ENCODE measurements at places on chromosomes 2 and 18.

DNA sequence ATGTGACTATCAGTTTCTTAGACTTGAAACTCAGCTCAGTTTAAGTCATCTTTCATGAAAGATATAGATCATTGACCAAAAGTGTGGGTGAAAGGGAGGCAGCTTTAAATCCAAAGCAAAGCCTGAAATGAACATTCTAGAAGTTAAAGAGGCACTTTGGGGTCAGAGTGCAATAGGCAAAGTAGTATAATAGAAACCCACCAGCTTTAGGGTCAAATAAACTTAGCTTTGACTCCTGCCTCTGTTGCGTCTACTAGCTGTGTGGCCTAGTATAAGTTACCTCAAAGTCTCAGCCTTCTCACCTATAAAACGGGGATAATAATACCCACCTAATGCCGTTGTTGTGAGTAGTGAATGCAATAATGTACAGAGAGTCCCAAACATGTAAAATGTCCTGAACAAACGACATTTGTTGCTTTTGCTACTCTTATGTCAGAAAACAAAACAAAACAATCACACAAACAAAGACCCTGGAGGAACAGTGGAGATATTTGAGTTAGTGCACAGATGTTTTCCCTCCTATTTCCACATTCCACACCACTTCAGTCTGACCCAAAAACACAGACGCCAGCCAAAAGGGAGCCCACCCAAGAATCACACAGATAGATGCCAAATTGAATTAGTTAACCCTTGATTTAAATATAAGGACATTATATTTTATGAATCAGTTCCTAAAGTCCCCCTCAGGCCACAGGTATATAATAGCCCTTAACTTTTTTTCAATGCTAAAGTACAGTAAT lies 657.0 kb downstream of the ARHGAP15 start:
- DNase-seq = no peak

DNA sequence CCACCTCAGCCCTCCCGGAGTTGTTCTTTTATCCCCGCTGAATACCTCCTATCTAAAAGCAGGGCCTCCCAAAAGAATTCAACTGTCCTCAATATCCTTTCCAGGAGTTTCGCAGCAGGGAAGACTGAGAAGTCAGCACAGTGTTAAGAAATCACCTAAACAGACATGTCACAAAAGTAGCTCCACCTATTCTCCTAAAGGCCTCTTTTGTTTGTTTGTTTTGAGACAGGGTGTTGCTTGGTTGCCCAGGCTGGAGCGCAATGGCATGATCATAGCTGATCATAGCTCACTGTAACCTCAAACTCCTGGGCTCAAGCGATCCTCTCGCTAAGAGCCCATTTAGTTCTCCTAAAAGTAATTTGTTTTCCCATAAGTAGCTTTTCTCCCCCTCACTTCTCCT lies 53.8 kb downstream of the TEX44 start:
- DNase-seq = no peak

- no peak for DNase-seq
Observed at GRCh38 chr18:49886891-49887764, 73.8 kb upstream of the ACAA2 start.

DNA sequence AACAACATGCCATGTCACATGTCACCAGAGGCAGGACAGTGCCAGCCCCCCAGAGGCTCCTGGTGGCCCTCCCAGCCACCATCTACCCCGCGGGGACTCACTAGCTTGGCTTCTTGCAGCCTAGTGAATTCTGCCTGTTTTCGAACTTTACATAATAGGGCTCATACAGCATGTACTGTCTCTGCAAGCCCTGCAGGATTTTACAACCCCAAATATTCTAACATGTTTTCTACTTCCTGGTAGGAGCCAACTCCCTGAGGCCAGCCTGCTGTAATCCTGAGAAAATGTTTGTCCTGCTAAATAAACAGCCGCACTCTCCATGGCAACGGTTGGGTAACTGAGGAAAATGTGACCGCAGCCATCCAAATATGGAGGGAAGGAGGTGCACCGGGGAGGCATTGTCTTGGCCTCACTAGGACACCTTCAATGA lies 2.7 kb downstream of the PER2 start:
- DNase-seq = no peak

GRCh38 chr2:85705680-85706039 lies 11.5 kb downstream of the GNLY start:
- DNase-seq = no peak

DNA sequence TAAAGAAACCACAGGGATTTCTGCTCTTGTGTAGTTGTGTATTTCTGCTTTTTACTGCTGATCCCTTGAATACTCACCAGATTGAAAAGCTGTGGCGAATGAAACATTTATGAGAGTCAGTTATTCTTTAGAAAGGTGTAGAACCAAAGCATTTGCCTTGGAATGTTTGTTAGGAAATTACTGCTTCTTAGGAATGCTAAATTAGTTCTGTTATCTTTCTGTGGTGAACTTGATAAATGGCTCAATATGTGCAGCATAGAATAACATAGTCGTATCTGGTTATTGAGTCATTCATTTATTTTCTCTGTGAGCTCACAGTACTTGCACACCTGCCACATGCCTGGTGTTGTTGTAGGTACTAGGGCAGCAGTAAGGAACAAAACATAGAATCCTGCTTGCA lies 57.0 kb upstream of the FAM237A start:
- DNase-seq = no peak

GRCh38 chr18:31203096-31203793 lies 40.6 kb upstream of the DSC1 start:
- no peak for DNase-seq

GRCh38 chr2:197292619-197293018 lies 18.0 kb downstream of the ANKRD44 start:
- no peak for DNase-seq

DNA sequence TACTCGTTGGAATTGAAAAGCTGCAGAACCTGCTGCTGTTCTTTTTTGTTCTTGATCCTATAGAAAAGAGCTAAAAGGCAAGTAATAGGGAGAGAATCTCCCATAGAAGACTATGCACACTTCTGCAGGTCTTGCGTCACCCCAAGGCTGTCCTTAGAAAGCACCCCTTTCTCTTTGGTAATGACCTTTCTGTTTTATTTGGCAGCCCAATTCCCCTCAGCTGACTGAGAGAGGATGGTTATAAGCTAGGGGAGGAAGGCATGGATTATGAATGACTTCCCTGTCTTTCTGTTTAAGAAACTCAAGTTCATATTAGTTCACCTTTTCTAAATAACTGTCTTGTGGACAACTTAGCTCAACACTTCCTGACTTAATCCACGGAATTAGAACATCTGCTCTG lies 122.9 kb downstream of the TXNL1 start:
- no peak for DNase-seq

GRCh38 chr18:48531082-48531403 lies 7.8 kb upstream of the CTIF start:
- no peak for DNase-seq

DNA sequence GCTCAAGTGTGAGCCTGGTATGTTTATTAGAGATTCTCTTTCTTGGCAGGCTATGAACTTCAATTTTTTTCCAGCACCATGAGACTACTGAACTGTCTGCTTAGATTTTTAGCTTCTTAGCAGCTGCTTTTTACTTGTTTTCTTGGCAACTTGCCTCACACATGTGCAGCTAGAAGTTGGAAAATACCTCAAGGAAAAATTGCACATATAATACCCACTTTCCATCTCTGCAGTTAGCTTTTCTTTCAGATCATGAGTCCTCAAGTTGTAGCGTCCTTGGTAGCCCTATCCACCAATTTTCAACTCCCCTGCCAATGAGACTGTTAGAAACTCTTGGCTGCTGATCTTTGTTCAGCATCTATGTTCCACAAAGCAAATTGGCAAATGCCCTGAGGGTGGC lies 302.1 kb downstream of the HRH4 start:
- DNase-seq = no peak

- DNase-seq = no peak
Observed at GRCh38 chr2:231188506-231189170, 9.8 kb upstream of the ARMC9 start.

DNA sequence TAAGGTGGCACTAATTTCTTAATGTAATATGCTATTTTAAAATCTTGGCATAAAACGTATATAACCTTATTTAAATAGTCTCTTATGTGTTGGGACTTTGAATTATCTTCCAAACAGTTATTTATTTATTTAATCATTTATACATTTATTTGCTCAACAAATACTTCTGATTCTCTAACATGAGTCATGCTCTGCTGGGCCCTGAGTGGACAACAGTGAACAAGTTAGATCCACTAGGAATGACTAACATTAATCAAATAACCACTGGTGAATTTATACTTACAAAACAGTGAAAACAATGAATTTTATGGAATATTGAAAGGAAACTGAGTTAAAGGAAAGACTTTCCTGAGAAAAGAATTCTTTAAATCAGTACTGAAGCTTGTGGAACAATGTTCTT lies 1257.2 kb upstream of the CHAC2 start:
- DNase-seq = no peak

DNA sequence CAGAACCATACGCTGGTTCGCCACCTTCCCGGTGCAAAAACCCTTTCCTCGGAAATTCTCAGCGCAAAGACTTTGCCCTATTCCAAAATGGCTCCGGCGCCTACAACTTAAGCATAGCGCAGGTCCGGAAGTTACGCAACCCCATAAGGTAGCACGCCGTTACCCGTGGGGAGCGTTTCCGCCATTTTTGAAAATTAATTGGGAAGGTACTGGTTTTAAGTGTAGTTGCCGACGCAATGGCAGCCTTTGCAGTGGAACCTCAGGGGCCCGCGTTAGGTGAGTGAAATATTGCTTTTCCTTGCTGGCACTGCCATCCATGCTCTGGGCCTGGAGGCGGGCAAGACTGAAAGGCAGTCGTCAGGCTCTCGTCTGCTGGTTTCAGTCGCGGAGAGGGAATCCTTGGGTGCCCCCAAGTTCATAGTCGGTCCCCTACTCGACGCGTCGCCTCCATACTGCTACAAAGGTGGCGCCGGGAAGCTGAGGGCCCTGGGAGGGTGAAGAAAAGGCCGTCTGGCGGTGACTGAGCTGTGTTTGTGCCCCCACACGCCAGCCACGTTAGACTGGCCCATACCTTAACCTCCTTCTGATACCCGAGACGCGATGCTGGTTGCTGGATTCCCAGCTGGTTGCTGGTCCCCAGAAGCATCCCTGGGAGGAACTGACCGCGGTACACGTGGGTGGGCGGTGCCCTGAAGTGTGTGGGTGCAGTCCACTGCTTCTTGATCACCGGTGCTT lies at the start of gene NUP35:
TSS of gene NUP35 (plus strand) at position 222 of the 735 bp plus-strand sequence. CDS start at position 237, 15 bp downstream.
- peak; percentile 87 for DNase-seq

- DNase-seq = peak; percentile 79
Observed at GRCh38 chr2:96138179-96139145, at the start of gene ASTL. TSS of gene ASTL (minus strand) at chr2:96138502. CDS start at chr2:96138436, 66 bp downstream.

GRCh38 chr2:6630209-6630608 lies 235.5 kb downstream of the CMPK2 start:
- DNase-seq = no peak

- DNase-seq = no peak
Observed at GRCh38 chr2:7825591-7826312, 856.1 kb upstream of the ID2 start.

- DNase-seq = no peak
Observed at GRCh38 chr2:113922335-113922734, 32.4 kb downstream of the ACTR3 start.

DNA sequence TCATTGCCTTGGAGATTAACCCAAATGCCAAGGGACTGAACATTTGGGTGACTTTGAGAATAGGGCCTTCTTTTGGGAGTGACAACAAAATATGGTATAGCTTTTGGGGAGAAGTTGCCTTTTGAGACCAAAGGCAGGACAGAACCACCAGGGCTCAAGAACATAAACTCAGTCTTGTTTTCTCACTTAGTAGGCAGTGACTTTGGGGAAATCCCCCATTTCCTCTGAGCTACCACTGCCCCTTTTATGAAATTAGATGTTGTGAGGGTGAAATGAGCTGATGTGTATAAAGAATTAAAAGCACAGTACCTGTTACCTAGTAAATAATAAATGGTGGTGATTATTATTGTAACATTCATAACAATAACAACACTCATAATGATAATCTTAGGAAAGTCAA lies 36.5 kb downstream of the GPD2 start:
- DNase-seq = no peak

GRCh38 chr2:10904455-10904854 lies 7.3 kb upstream of the KCNF1 start:
- no peak for DNase-seq

GRCh38 chr2:238568455-238569440 lies 142.0 kb downstream of the ASB1 start:
- DNase-seq = peak; percentile 51

All from DMS79 (cell line).